GOT3 (cell line): ENCODE measurements at places on chromosomes 6 and 20.

- no peak for DNase-seq
Observed at GRCh38 chr20:17645546-17646208, 36.4 kb downstream of the RRBP1 start.

GRCh38 chr6:93366506-93366905 lies 52.9 kb downstream of the EPHA7 start:
- no peak for DNase-seq

- DNase-seq, result no peak
Observed at GRCh38 chr20:58014628-58015315, 213.7 kb downstream of the ANKRD60 start.

DNA sequence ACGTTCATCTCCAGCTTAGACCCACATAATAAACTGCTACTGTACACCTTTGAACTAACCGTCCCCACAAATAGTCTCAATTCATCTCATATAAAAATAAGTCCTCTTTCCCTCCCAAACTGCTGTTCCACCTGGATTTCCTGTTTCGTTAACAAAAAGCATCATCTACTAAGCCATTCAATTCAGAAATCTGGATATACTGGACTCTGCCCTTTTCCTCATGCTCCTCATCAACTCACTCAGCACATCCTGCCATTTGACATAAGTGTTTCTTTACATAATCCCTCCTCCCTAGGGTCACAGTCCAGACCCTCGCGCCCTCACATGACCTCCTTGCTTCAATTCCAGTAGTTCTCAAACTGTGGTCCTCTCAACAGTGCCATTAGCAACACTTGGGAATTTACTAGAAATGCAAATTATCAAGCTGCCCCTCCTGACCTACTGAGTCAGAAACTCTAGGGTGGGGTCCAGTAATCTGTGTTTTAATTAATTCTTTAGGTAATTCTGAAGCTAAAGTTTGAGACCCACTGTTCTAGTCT lies 4.5 kb downstream of the MKKS start:
- DNase-seq, result no peak

- no peak for DNase-seq
Observed at GRCh38 chr6:122143813-122144601, 255.4 kb upstream of the HSF2 start.
